ENCODE measurements at places on chromosomes 13 and 19. TPM values are rescaled to one million over a fixed set of nuclear protein-coding genes. Genes with fewer than 3 reads are reported as not detected.

The F10 gene
- total RNA-seq, result not detected

The ZNF682 gene
- 8.1 TPM for total RNA-seq

The KCNRG gene
- total RNA-seq, result 0.55 TPM

The RHPN2 gene
- 2.9 TPM for total RNA-seq

The OSCAR gene
- not detected for total RNA-seq

The AMER2 gene
- total RNA-seq, result not detected

The CD33 gene
- total RNA-seq, result 16.0 TPM

The SLITRK6 gene
- not detected for total RNA-seq

The ETFB gene
- total RNA-seq, result 109 TPM

The DAND5 gene
- total RNA-seq, result 0.24 TPM
